ENCODE measurements at places on chromosomes 4 and X.

DNA sequence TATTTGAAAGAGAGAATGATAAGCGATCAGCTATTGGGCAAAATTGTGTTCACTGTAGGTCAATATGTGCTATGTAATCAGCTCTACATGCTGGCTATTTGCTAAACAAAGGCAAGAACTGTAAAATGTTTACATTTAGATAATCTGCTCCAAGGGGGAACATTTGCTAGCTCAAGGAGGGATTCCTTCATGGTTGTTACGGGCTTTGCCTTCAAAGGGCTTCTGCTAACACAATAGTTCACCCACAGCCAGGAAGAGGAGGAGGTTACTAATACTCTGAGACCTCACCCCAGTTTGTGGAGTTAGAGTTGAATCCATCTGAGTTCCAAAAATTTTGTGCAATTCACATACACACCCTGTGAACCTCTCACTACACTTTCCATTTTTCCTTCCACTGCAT, 107.6 kb upstream of the BMP3 start:
- DNase-seq, result no peak

DNA sequence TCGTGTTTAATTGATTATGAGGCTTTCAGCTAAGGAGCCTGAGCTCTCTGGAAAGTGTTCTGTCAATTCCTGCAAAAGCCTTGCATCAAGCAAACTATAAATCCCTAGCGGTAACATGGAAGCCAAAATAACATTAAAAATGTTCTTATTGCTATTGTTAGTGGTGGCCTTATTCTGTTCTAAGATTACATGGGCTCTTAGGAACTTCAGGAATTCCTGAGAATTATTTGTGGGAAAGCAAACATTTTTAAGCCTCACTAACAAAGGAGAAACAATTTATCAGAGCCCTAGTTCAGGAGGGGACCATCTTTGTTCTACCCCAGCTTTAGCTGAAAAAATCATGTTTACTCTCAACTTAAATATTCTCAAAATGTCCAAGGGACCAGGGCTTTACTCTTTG, 119.6 kb downstream of the PAPSS1 start:
- DNase-seq, result no peak

DNA sequence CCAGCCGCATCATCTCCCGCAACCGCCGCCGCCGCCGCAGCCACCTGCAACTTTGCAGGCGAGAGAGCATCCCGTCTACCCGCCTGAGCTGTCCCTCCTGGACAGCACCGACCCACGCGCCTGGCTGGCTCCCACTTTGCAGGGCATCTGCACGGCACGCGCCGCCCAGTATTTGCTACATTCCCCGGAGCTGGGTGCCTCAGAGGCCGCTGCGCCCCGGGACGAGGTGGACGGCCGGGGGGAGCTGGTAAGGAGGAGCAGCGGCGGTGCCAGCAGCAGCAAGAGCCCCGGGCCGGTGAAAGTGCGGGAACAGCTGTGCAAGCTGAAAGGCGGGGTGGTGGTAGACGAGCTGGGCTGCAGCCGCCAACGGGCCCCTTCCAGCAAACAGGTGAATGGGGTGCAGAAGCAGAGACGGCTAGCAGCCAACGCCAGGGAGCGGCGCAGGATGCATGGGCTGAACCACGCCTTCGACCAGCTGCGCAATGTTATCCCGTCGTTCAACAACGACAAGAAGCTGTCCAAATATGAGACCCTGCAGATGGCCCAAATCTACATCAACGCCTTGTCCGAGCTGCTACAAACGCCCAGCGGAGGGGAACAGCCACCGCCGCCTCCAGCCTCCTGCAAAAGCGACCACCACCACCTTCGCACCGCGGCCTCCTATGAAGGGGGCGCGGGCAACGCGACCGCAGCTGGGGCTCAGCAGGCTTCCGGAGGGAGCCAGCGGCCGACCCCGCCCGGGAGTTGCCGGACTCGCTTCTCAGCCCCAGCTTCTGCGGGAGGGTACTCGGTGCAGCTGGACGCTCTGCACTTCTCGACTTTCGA, 654 bp downstream of the ATOH1 start:
- DNase-seq, result no peak

DNA sequence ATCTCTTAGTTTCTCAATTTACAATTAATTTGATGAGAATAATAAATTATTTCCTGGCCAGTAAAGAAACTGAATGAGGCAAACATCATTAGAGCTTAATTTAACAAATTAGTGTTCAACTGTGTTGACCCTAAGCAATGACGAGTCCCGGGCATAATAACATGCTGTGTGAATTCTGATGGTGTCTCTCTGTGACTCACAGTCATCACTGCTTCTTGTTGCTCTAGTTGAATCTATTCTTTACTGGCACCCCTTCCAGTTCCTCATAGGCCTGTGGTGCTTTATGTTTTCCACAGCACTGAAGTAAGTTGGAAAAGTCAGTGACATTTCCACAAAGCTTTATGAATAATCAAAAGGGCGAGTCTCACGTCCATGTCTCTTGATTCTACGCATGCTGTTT, 57.7 kb upstream of the SLC7A11 start:
- DNase-seq, result no peak

DNA sequence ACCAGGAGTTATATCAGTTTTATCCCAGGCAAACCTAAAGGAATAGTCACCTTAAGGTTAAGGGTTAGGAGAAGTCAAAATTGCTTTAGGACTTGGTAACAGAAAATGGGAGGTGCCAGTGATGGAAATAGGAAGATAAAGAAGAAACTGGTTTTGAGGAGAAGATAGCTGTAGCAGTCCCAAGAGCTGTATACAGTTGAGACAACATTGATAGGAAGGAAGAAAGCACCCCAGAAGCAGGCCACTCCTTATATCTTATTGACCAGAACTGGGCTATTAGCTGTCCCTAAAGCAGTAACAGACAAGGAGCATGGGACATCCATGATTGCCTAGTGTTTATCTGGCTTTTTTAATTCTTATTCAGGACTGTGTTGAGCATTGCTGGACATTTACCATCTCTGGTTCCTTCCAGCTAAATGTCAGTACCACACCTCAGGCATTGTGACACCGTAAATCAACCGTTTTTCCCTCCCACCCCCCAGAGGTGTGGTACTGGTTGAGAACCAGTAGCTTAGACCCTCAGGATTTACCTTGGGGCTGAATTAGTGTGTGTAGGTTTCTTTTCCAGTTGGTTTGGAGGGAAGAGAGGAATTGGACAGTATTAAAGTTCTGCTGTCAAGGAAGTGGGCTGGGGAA, 2.0 kb upstream of the PGRMC2 start:
- DNase-seq, result no peak

DNA sequence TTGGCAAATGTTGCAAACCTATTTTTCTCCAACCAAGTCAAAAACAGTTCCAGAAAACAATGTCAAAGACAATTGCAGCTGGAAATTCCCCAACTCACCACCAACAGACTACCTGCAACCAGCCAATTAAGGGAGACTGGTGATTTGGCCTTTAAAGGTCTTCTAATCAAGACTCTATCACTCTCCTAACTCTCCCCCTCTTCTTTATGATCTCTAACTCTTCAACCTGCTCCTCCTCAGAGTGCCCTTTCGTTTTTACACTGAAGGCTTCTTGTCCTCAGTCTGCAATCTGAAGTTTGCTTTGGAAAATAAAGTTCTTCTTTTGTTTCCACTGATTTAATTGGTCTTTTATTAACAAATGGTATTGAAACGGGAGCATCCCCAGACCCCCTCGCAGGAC, 203.9 kb downstream of the TECRL start:
- DNase-seq, result no peak

DNA sequence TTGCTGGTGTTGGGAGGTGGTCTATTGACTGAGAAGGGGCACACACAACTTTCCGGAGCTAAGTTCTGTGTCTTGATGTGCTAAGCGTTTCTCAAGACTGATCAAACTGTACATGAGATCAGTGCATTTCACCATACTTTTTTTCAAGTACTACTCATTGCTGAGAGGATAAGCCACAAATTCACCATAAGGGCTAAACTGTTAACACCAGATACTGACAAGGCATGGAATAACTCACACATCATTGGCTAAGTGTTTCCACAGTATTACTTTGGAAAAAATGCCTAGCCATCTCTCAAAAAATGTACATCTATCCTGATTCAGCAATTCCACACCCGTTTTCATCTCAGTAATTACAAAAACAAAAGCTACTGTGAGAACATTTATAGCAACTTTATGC, 13.0 kb downstream of the RBMX start:
- DNase-seq, result no peak

DNA sequence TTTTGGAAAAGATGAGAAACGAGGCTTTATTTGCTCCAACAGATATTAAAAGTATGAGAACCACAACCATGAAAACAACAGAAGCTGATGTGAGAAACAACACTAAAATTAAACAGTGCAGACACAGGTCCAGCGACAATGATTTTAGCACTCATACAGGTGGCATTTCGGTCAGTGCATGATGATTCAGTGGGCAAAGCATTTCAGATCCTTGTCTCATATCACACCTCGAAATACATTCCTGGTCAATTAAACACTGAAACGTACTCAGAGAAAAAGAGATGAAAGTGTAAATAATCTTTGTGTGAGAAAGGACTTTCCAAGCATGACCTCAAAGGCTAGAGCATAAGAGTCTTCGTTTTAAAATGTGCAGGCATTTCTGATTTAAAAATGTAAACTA, 85.2 kb downstream of the ACOX3 start:
- no peak for DNase-seq

DNA sequence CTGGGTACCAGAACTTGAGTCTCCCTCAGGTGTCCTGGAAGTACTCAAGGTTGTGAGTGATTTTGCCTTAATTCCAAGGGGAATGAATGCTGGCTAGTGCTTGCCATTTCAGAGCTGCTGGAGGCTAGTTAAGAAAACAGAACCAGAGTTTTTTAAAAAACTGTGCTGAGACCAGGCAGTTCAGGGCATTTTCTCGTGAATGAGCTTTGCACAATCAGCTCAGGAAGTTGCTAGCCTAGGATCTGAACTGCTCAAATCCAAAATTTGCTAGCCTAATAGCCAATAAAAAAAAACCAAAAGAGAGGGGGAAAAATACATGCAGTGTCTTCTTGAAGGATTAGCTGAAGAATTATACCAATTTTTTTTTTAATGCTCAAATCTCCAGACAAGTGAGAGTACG, 292.7 kb downstream of the FBXW7 start:
- DNase-seq, result no peak

DNA sequence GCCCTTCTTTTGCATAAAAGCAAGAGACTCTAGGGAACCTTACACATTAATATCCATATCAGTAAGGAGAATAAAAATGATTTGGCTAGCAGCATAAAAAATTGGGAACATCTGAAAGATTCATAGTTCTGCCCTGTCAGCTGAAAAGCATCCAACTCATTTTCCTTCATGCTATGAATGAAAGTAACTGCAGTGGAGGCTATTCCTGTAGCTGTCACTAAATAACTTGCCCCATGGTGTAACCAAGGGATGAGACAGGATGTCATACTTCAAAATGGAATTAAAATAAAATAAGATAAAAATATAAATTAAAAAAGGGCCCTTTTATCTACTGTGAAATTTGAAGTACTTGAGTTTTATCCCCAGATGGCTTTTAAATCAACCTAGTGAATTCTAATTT, 878.8 kb downstream of the C4orf33 start:
- no peak for DNase-seq

GRCh38 chr4:99640676-99641075, 17.0 kb downstream of the C4orf54 start:
- DNase-seq, result no peak

Measured in activated T-cell treated with anti-CD3 and anti-CD28 coated beads for 4 hours (primary cell).